ENCODE measurements at places on chromosomes 12 and 14.
A peak's percentile ranks its signal among the peaks of the same experiment; 100 is the strongest.

DNA sequence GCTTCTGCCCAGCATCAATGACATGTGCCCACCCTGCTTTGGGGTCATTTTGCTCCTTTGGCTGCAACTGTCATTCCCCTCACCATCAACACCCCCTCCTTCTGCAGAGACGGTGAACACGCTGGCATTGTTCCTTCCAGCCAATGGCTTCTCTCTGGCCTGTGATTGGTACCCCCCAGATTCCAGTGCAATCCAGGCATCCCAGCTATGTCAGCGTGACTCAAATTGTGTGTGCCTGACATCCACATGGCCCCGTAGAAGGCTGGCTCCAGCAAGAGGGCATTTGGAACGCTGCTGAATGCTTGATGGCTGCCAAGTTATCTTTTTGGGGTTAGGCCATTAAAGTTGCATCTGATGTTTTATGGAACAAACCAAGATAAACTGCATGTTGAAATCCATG lies 21.0 kb upstream of the CCND2 start:
- DNase-seq, result no peak

GRCh38 chr12:47904713-47905709 lies at the start of gene VDR:
Gene VDR, minus strand, starts transcription at chr12:47904994. Its CDS starts 25,881 bp downstream, at chr12:47879113.
- DNase-seq, result peak; percentile 61

DNA sequence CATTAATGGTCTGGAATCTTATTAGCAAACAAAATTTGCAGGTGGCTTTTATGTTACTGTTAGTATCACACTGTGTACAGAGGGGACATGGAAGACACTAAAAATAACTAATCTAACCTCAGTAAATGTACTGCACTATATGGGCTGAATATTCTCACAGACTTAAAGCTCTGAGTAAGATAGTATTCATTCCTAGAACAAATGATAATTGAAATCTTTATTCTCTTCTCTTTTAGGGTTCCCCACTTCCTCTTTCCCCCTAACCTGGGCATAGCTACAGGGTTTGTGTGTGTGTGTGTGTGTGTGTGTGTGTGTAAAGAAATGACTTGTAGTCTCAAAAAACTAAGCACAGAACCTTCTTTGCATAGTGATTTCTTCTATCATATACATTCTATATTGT lies 21.4 kb upstream of the HECTD1 start:
- DNase-seq, result no peak

- no peak for DNase-seq
These were observed 10.0 kb upstream of the SLC38A4 start for GRCh38 chr12:46835785-46836184.

DNA sequence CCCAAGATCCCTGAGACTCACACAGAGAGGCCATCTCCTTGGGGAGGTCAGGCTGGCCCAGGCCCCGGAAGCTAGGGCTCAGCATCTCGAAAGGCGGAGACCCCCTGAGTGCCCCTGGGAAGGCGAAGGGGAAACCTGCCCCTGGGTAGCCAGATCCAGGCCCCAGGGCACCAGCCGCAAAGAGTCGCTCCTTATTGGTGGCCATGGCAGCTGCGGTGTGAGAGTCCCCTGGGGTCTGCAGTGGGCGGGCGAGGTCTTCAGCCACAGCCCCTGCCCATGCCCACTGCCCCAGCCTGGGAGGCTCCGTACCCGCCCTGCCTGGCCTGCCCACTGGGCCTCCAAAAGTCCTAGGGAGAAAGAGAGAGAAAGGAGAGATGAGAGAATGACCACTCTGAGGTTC lies 4.7 kb downstream of the RARG start:
- DNase-seq, result no peak

- no peak for DNase-seq
These were observed 10.9 kb downstream of the BTG1 start for GRCh38 chr12:92134638-92135274.

GRCh38 chr14:75280831-75281653 lies 2.4 kb downstream of the FOS start:
- DNase-seq, result peak; percentile 48

DNA sequence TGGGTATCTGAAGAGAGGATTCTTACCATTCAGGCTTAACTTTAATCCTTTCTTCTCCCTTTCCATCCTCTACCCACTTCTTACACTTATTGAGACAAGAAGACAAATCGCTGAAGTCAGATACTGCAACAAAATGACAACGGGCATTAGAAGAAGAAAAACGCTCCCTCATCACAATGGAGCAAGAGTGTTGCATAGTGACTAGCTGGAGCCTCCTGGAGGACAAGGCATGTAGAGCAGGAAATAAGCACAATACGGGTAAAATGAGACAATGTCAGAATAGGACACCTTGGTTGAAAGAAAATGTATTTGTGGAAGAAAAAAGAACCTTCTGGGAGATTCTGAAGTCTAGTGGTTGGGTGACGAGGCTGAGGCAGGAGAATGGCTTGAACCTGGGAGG lies 501.0 kb downstream of the RERGL start:
- DNase-seq, result no peak

DNA sequence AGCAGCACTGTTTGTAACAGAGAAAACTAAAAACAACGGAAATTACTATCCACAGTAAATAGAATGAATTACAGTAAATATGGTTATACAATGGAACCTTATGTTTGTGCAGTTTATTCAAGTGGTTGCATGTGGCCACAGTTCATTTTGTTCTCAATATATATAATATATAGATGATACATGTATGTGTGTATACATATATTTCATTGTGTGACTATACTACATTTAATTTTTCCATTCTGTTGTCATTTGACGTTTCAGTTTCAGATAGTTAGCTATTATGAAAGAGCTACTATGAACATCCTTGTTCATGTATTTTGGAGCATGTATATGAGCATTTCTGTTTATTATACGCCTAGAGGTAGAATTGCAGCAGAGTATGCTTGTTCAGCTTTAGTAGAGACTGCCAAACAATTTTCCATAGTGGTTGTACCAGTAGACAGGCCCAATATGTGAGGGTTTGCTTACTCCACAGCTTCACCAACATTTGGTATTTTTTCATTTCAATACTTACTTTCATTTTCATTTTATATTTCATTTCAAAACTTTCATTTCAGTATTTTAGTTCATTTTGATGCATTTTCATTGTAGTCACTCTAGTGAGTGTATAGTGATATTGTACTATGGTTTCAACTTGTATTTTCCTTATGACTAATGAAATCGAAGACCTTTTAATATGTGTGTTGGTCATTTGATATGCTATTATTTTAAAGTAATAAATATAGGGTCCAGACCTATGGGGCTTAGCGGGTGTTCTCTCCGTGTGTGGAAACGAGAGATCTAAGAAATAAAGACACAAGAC lies 141.5 kb upstream of the FGD4 start:
- no peak for DNase-seq

DNA sequence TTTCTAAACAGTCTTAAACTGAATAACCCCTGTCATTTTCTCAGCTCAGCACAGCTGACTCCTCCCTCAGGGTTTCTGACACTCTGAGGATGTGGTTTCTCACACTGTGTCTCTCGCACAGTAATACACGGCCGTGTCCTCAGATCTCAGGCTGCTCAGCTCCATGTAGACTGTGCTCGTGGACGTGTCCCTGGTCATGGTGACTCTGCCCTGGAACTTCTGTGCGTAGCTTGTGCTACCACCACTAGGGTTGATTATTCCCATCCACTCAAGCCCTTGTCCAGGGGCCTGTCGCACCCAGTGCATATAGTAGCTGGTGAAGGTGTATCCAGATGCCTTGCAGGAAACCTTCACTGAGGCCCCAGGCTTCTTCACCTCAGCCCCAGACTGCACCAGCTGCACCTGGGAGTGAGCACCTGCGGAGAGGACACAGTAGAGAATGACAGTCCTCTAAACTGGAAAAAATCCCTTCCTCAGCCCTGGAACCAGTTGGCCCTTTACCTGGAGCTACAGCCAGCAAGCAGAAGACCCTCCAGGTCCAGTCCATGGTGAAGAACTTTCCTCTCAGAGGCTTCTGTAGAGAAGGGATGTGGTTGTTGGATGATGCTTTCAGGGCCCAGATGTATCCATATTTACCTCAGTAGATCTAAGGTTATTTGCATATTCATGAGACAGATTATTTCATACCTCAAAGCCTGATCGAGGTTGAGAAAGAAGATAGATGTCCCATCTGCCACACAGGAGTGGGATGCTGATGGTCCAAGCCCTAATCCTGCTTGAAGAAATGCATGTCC lies 984.8 kb downstream of the TMEM121 start:
- DNase-seq, result peak; percentile 74

DNA sequence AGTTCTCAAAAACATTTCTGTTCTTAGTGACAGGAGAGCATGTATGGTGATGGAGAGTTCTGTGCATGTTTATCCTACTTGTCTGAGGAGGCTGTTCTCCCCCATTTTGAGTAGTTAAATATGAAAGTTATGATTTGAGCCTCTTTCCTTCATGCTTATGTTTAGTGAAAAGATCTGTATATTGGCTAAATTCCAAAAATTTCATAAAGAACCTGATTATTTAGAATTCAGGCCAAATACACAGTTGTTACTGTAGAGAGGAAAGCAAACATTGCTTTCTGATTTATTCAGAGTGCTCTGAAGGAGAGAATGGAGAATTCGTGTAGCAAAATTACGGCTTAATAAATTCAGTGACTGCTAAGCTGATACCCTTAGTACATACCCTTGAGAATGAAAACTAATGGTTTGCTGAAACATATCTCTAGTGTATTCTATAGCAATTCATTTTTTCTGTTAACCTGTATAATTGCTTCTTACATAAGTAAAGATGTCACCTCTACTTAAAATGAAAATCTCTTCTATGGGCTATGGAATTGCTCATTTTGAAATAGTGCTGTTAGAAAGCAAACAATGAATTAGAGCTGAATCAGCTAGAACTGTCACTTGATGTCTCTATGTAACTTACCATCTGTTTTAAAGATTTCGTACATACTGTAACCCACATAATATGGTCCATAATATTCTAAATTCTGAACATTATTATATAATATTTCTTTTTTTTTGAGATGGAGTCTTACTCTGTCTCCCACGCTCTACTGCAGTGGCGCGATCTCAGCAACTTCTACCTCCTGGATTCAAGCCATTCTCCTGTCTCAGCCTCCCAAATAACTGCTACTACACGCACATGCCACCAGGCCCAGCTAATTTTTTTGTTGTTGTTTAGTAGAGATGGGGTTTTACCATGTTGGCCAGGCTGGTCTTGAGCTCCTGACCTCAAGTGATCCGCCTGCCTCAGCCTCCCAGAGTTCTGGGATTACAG lies 417.0 kb upstream of the RGS6 start:
- DNase-seq, result no peak

DNA sequence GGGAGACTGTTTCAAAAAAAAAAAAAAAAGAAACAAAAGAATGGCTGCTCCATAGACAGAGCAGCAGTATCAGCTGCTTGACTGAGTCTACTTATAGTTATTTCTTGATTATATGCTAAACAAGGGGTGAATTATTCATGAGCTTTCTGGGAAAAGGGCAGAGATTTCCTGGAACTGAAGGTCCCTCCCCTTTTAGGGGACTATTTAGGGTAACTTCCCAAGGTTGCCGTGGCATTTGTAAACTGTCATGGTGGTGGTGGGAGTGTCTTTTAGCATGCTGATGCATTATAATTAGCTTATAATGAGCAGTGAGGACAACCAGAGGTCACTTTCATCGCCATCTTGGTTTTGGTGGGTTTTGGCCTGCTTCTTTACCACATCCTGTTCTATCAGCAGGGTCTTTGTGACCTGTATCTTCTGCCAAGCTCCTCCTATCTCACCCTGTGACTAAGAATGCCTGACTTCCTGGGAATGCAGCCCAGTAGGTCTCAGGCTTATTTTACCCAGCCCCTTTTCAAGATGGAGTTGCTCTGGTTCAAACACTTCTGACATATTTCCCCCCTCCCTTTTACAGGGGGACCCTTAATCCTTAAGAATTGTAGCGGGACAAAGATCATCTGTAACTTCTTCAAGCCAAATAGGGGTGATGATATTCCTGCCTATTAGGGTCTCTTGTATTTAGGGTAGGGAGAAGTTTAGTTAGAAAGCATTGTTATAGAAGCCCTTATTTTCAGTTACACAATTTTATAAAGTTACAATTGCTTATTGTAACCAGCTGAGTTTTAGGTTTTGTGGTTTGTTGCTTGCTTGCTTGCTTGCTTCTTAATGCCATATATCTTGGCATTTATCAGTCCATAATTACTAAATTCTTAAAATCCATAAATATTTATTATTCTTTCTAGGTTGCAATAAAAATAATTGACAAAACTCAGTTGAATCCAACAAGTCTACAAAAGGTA lies 42.5 kb downstream of the MARK3 start:
- DNase-seq, result peak; percentile 4

- no peak for DNase-seq
These were observed 5.9 kb downstream of the CIPC start for GRCh38 chr14:77103951-77104350.

GRCh38 chr12:107254258-107254856 lies 161.0 kb upstream of the CRY1 start:
- DNase-seq, result no peak

DNA sequence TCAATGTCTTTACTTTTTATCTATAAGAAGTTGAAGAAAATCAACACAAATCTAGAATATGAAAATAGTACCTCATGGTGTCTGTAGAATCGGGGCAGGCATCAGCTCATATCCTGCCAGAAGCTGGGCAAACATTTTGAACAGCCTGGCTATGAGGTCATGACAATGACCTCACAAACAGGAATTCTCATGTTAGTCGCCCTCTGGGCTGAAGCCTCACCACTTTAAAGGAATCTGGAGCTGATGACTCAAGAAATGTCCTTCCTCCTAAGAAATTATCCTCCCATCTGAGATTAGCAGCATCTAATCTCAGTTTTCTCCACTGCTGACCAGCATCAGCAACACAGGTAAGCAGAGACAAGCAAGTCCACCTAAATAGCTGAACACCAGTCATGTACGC lies 27.1 kb downstream of the CLIP1 start:
- DNase-seq, result no peak

DNA sequence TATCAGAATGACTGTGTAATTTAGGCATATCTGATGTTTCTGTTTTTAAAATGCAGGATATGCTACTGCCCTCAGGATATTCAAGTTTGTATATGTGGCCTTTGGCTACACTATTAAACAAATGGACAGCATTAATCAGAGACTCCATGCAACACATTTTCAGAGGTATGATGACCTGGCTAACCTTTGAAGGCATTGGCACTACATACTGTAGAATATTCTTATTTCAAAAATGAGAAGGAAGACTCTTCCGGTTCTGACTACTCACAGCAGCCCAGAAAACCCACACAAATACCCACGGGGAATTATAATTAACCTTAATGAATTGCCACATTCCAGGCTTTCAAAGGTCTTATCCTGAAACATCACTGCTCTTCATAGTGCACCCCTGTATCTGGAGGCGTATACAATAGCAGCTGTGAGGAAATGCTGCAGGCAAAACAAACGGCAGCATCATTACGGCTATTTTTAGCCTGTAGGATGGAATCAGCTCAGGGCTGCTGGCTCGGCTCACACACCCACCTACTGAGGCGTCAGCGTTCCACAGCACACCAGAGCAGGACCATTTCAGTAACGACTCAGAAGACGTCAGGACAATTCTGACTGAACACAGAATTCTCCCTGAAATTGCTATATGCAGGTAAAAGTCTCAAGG lies 648.5 kb downstream of the RPS29 start:
- no peak for DNase-seq

GRCh38 chr14:71115821-71116567 lies 208.7 kb downstream of the PCNX1 start:
- DNase-seq, result no peak

GRCh38 chr12:108215458-108215857 lies 86.4 kb downstream of the WSCD2 start:
- DNase-seq, result no peak

Data from CD8-positive, alpha-beta memory T cell (primary cell).